ENCODE measurements at places on chromosomes 4 and X. TPM values are rescaled to one million over a fixed set of nuclear protein-coding genes. Genes with fewer than 3 reads are reported as not detected.

- DNase-seq, result no peak
Measured at GRCh38 chrX:83469551-83469950, 38.5 kb upstream of the POU3F4 start.

Gene GAB1
- total RNA-seq, result 42.9 TPM

- peak; percentile 75 for DNase-seq
Measured at GRCh38 chrX:150223176-150224015, 139.7 kb upstream of the MAMLD1 start.

Gene TLR10
- total RNA-seq, result 1.4 TPM

Gene PPP4R3C
- not detected for total RNA-seq

- DNase-seq, result no peak
Measured at GRCh38 chrX:106300239-106300638, 132.1 kb downstream of the PWWP3B start.

DNA sequence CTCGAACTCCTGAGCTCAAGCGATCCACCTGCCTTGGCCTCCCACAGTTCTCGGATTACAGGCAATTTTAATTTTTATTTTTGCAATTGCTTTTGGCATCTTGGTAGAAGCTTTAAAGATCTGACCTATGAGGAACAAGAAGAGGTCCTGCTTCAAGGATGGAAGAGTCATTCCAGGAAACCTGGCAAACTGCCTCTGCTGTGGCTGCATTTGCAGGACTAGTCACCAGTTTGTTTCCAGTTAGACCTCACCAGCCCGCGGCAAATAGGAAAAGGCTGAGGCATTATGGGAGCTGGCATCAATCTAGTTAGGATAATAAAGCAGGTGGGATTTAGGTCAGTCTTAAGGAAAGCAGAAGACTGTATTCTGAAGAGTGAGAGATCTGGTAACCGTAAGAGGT lies 51.9 kb upstream of the LAS1L start:
- no peak for DNase-seq

Gene IQCM
- not detected for total RNA-seq

- DNase-seq, result no peak
Measured at GRCh38 chr4:54318904-54319303, 89.8 kb downstream of the PDGFRA start.

Gene RTL9
- not detected for total RNA-seq

DNA sequence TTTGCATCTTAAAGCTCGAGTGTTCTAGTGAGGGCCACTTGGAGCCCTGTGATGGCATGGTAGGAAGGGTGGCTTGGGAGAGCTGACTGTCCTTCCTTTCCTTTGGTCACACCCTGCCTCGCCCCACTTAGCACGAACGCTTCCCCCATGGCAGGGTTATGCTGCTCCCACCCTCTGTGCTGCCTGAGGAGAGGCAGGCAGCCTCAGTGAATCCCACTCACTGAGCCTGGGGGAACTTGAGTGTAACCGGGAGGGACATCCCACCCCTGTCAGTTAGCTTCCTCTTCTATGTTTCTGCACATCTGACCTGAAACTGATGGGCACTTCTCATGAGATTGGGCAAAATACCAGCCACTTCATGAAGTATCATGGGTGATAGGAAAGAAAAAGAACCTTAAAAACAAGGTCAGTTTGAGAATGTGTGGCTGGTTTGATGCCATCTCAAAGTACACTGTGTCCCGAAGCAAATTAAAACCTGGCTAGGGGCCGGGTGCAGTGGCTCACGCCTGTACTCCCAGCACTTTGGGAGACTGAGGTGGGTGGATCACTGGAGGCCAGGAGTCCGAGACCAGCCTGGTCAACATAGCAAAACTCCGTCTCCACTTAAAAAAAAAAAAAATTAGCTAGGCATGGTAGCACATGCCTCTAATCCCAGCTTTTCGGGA lies 10.1 kb downstream of the TKTL1 start:
- DNase-seq, result no peak

Gene IL13RA2
- total RNA-seq, result not detected

DNA sequence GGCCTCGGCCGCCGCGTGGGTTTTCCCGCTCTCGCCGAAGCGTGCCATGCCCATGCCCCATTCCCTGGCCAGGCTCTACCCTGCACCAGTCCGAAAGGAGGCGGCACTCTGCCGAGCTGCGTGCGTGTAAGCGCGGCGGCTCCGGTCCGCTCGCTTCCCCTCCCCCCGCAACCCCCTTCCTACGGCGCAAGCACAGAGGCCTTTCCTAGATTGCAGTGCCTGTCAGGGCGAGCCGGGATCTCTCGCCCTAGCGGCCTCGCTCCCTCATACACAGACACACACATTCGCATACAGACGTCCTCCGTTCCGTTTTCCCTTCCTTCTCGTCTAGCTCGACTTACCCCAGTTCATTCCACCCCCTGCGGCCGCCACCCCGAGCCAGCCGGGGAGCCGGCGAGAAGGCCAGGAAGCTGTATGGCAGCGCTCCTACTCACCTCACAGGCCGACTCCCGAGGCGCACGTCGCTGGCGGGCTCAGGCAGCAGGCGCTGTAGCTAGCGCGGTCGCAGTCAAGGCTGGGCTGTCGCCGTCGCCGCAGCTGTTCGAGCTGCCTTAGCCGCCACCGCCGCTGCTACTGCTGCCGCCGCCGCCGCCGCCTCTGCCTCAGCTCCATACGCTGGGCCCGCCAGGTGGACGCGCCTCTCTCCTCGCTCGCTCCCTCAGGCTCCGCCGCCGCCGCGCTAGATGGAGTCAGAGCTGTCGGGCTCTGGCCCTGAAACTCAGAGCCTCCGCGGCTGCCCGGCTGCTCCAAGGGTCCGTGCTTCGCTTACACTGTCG lies 615 bp downstream of the NEXMIF start:
- no peak for DNase-seq

Gene CLDN34
- not detected for total RNA-seq

Gene CCKAR
- not detected for total RNA-seq

DNA sequence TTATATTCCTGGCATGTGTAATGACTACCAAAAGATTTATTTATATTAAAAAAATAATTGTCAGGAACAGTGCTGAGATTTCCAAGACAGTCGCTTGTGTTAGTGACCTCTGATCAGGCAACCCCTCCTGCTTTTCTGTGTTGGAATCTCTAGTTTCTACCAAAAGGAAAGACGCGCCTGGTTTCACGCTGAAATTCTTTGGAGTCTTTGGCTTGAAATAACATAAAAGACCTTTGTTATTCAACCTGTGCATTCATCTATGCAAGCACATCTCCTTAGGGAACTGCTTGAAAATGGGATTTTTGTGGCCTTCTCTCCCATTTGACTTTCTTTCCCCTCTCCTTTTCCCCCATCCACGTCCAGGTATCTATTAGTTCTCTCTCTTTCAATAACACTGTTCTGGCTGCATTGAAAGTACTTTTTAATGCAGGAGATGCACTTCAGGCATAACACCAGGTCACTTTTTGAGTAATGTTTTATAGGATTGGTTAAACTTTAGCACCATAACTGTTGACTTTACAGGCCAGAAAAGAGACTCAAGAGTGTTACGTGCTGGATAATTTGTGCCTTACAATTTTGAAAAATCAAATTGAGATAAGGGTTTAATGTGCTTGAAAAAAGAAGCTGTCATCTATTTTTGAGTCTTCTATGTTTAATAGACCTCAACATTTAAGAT lies 172.7 kb downstream of the GPAT3 start:
- DNase-seq, result no peak

Gene CAPN6
- 0.34 TPM for total RNA-seq

Gene TRIM75
- not detected for total RNA-seq

DNA sequence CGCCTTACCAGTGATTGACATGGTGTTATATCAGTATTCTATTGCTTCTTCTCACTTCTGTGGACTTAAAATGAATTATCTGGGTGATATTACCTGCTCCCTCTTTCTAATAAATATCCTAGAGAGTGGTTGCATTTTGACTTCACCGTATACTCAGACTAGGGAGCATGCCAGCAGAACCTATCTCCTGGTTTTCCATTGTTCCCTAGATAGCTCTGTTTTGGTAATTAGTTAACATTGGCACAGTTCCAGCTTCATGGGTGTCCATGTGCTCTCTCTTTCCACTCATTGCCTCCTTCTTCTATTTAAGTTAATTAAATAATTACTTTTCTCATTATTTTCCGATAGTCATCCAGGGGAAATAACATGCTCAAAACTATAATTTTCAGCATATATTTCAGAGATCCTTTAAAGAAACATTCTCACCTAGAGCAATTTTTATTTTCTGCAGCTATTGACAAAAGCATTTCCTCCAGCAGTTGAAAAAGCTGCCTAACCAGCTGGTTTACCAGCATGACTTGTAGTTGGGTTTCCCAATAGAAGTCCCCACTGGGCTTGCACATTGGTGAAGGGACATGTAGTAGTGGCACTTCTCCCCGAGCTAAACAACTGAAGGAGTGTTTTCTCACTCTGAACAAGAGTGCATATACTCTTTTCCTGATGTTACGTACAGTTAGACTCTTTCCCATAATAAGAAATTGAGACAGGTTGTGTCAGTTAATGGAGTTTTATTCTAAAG lies 27.9 kb upstream of the PAPSS1 start:
- no peak for DNase-seq

Gene CACNA1F
- total RNA-seq, result not detected
